Activated CD4-positive, alpha-beta T cell treated with anti-CD3 and anti-CD28 coated beads, Interleukin-2, amount 50 U/mL, for 1 hour (primary cell): ENCODE measurements at places on chromosomes 11 and 22.

GRCh38 chr22:35620624-35621251 lies 3.6 kb upstream of the MB start:
- DNase-seq: no peak

- no peak for DNase-seq
Observed at GRCh38 chr11:34627197-34627596, 6.3 kb downstream of the EHF start.

- no peak for DNase-seq
Observed at GRCh38 chr22:21582801-21583740, 15.6 kb downstream of the UBE2L3 start.

DNA sequence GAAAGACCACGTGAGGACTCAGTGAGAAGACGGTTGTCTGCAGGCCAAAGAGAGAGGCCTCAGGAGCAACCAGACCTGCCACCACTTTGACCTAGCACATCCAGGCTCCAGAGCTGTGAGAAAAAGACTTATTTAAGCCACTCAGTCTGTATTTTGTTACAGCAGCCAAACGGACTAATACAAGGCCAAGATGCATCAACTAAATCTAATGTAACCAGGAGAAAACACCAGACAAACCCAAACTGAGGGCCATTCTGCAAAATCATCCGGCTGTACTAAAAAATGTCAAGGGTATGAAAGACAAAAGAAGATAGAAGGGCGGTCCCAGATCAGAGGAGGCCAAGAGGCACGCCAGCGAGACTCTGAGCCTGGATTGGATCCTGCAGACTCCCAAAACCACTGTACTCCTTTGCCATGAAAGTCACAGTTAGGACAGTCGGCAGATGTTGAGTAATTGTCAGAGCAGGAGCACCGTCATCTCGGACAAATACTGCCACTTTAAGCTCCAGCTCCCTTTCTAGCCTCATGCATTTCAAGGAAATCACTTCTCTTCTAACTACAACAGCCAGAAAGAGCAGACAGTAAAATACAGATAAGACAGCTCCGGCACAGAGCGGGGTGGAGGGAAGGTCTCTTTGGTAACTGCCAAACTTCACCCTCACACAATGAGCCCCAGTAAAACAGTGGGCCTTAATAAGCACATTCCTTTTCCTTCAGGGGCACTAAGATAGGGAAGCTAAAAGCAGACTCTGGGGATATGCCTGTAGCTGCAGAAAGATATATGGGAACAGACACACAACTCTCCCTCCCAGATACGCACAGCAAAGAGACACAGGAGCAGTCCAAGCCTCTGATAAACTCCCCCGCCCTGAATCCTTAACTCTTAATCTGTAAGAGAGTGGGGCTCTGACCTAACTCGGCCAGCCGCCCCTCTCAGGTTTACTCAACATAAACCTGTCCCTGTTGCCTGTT lies 3.5 kb upstream of the ZP1 start:
- DNase-seq: no peak

- no peak for DNase-seq
Observed at GRCh38 chr11:33207408-33207985, 46.2 kb upstream of the CSTF3 start.

DNA sequence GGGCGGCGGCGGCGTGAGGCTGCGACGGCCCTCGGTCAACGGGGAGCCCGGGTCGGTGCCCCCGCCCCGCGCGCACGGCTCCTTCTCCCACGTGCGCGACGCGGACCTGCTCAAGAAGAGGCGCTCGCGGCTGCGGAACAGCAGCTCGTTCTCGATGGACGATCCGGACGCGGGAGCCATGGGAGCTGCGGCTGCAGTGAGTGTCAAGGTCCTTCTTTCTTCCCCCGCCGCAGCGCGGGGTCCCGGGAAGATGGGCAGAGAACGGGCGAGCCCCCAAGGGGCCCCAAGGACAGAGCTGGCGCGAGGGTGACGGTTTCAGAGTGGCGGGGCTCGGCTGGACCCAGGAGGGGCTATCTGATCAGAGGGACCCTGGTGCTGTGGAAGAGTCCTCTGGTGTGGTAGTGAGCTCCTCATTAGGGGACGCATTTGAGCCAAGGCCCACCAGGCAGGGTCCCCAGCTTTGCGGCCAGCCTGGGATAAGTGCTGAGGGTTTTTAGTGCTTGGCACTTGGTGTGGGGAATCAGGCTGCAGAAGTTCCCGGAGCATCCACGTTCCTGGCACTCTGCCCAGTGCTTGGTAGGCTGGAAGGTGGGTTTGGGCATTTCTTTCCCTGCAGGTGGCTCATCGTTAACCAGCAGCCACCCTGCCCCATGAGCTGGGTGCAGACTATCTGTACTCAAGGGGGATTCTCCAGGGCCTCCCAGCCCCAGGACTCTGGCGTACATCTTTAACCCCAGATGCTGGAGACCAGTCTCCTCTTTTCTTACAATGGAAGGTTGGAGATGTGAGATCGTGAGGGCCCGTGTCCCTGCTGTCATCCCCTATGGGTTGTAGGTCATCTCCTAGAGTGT lies 9.8 kb downstream of the EHBP1L1 start:
- no peak for DNase-seq

- no peak for DNase-seq
Observed at GRCh38 chr22:47564651-47565434, 802.4 kb downstream of the TBC1D22A start.

GRCh38 chr11:80944758-80945157 lies 1503.9 kb upstream of the TENM4 start:
- no peak for DNase-seq

- no peak for DNase-seq
Observed at GRCh38 chr11:32366666-32367065, 68.7 kb downstream of the WT1 start.

- DNase-seq: no peak
Observed at GRCh38 chr11:2701898-2702434, 2.2 kb upstream of the KCNQ1OT1 start.

DNA sequence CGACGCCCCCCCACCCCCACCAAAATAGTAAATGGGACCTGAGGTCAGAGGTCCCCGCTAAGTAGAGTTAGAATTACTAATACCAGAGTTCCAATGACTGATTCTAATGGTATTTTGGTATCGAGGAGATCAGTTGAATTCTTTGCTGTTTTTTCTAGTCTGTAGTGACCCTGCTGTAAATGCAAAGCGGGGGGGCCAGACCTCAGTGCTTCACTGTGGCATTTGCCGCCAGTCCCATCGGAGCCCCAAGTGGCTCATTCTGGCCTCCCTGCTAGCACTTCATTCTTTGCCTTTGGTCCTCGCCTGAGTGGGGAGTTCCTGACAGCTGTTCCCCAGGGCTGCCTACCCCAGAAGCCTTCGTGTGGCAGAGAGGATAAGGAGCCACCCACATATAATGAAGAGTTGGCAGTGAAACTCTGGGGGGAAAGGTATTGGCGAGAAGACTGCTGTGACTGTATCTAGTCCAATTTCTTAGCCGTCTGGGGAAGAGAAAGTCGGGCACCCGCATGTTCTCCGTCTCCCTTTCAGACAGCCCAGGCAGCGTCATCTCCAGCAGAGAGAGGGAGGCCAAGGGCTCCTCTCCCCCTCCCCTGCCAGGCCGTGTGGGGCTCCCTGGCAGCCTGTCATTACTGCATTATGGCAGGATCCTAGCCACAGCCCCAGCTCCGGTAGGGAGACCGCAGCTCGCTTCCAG lies 19.4 kb upstream of the CABP7 start:
- DNase-seq: no peak

DNA sequence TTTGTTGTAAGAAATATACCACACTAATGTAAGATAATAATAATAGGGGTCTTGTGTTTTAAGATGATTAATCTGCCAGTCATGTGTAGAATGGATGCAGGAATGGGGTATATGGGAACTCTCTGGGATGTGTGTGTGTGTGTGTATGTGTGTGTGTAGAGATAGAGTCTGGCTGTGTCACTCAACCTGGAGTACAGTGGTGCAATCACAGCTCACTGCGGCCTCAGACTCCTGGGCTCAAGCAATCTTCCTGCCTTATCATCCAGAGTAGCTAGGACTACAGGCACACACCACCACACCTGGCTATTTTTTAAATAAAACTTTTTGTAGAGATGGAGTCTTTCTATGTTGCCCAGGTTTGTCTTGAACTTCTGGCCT lies 11.5 kb upstream of the PANX1 start:
- no peak for DNase-seq

GRCh38 chr22:43570531-43571165 lies 158.8 kb downstream of the MPPED1 start:
- no peak for DNase-seq

DNA sequence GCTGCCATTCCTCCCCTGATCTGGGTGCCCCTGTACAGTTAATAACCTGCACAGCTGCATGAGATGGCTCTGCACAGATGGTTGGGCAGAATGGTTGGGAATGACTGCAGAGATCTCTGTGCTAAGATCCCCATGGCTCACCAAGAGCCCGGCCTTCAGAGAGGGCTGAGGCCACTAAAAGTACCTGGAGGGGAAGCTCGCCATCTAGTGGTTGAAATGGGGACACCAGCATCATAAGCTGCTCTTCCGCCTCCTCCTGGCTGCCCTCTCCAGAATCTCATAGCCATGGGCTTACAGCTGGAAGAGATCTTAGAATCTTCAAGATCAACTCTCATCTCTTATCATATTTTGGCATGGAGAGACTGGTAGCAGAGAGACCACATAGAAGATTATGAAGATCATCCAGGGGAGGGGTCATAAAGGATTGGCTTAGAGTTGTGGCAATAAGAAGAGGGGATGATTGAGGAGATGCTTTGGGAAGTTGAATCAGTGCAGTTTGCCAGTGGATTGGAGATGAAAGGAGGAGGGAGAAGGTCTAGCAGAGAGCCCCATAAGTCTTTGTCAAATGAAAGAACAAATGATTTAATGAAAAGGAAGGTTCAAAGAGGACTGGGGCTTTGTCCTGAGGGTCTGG lies 22.0 kb upstream of the TLCD5 start:
- peak; percentile 56 for DNase-seq

DNA sequence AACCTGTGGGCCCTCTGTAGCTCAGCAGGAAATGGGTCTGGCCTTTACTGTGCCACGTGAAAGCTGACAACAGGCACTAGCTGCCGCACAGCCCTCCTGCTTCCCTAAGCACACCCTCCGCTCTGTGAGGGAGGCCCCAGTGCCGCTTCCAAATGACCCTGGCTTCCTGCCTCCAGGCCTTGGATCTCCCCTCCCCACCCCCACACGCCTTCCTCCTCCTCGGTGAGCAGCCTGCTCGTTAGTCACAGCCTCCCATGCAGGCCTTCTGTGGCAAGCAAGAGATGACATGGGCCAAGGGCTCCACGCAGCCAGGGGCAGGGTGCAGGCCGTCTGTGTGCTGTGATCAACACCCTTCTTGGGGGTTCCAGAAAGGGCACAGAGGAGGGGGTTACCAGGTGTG lies 15.3 kb upstream of the RASL10A start:
- no peak for DNase-seq

GRCh38 chr11:99968336-99968735 lies 718.8 kb upstream of the ARHGAP42 start:
- no peak for DNase-seq

- DNase-seq: no peak
Observed at GRCh38 chr22:35638001-35638400, 10.2 kb upstream of the APOL6 start.

GRCh38 chr11:60098508-60098907 lies 10.0 kb downstream of the MS4A2 start:
- DNase-seq: no peak

- no peak for DNase-seq
Observed at GRCh38 chr11:93832780-93833179, 17.6 kb downstream of the VSTM5 start.

GRCh38 chr22:28344918-28345703 lies 334.5 kb downstream of the TTC28 start:
- DNase-seq: no peak

DNA sequence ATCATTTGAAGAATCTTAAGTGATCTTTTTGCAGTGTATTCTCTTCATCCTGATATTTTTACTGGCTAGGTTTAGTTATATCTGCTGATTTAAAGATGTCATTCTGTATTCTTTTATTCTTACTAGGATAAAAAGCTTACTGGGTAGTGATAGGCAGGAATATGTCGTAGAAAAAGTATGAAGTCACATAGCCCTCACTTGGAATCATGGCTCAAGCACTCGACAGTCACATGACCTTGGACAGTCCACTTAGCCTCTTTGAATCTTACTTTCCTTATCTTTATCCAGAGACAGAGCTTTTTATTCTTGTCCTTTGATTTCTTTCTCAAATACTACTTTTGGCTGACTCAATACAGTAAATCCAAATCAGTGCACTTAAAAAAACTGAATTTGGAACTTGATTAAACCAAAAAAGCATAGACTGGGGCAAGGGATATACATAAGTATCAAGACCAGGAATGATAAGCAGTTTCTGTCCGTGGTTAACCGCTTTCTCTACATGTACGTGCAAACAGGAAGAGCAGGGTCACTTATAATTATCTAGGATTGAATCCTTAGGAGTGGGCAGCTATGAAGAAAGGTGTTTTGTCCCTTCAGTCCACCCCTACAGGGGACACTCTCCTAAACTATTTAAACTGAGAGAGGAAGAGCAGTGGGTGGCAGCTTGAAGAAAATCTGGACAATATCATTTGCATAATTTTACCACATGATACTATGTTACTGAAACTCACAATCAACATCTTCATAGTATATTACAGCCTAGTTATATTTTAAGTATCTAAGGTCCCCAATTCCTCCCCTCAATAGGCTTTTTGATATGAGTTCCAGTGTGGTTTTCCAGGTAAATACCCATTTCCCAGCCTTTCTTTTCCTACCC lies 8.0 kb downstream of the MMP7 start:
- no peak for DNase-seq

DNA sequence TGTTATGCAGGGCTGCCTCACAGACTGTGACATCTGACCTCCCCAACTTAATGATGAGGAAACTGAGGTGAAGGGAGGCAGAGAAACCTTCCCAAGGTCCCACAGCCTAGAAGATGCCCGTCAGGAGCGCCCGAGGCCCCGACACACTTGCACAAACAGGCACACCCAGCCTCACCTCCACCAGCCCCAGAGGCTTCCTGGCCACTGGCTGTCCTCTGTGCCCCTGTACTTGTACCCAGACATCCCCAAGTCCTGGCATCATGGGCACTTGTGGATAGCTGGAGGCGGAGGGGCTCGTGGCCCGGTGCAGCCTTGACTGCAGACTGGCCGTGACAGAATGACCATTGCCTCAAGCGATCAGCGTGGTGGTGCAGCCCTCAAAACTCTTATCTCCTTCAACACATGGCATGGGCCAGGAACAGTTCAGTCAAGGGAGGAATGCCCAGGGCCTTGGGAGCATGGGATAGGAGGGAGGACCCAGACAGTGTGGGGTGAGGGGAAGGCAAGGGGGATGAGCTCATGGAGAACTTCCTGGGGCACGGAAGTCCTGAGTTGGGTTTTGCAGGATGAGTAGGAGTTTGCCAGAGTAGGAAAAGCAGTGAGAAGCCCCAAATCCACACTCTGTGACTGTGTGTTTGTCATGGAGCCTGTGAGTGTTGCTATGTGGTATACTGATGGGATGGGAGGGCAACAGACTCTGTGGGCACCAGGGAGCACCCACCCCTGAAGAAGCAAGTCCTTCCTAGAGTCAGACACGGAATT lies 25.8 kb upstream of the PPARA start:
- no peak for DNase-seq

DNA sequence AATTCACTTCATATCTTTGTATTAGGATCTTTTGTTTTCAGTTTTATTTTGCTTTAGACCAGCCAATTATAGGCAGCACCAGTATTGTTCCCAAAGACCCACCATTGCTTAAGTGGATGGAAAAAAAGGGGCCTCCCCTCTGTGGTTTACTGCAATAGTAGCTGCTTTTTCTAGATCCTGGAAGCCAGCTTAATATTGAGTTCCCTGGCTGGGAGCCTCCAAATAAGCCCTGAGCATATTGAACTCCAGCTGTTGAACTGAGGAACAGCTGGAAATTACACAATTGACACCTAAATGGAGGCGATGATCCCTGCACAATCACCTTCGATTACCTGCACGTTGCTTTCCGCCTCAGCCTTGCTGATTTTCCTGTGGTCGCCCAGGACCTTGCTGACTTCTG lies 576.0 kb downstream of the SOX6 start:
- DNase-seq: no peak

GRCh38 chr11:47905358-47906059 lies 57.4 kb upstream of the NUP160 start:
- DNase-seq: no peak
